KG1 (cell line): ENCODE measurements at places on chromosomes 16 and 17.

- no peak for DNase-seq
These were observed 30.0 kb downstream of the B9D1 start for GRCh38 chr17:19332371-19333131.

DNA sequence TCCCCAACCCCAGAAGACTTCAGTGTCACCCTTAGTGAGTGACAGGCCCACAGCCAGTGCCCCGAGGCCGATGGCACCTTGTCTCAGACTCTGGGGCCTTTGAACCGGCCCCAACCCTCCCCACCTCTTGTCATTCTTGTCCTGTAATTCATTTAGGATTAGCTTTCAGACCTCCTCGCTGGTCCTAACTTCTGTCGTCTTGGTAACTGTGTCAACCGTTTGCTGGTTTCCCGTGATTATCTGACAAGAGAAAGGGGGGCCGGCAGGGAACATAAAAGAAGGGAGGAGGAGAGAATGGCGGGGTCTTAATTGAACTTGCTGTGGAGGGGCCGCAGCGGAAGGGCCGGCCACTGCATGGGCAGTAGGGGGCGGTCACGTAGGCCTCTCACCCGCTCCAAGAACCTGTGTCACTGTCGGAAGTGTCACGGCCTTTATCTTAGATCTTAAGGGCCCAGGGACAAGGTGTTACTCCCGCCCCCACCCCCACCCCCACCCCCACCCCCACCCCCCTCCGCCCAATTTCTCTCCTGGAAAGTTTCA is 46.5 kb upstream of the GSE1 start:
- no peak for DNase-seq

DNA sequence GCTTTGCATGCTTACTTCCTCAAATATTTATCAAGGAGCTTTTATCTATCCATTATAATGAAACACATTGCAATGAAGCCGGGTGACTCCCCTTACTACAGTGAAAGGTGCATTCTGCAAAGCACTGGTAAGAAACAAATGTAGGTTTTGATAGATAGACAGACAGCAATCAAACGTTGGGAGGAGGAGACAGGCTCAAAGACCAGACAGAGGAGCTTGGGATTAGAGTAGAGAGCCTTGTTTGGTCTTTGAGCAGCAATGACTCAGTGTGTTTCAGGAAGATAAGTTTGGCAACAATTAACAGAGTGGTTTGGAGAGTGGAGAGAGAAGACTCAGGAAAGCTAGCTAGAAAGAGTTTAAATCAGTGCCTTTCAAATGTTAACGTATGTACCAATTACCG is 68.8 kb downstream of the ZNF18 start:
- DNase-seq: no peak

- no peak for DNase-seq
These were observed 2.7 kb upstream of the LASP1NB start for GRCh38 chr17:38922538-38923297.

GRCh38 chr16:88534638-88535190 is 35.5 kb upstream of the ZC3H18 start:
- DNase-seq: no peak

GRCh38 chr16:51971184-51971583 is 575.8 kb downstream of the TOX3 start:
- no peak for DNase-seq

DNA sequence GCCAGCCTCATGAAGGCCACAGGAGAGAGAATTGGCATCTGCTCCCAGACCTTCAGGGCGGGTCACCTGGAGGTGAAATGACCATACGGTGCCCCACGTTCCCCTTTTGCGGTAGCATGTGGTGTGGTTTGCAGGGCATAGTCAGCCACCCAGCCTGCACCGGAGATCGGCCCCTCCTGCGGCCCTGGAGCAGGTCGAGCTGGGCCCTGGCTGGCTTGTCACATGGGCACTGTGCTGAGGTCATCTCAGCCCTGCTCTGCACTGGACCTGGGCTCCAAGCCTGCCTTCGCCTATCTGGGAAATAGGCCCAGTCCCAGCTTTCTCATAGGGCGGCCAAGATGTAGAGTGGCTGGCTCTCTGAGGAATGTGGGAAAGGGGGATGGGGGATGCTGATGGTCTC is 16.2 kb downstream of the GSE1 start:
- DNase-seq: no peak

- DNase-seq: no peak
These were observed 5.5 kb downstream of the CACNB1 start for GRCh38 chr17:39191750-39192510.

GRCh38 chr17:32503251-32504165 is 16.7 kb downstream of the CDK5R1 start:
- DNase-seq: no peak

DNA sequence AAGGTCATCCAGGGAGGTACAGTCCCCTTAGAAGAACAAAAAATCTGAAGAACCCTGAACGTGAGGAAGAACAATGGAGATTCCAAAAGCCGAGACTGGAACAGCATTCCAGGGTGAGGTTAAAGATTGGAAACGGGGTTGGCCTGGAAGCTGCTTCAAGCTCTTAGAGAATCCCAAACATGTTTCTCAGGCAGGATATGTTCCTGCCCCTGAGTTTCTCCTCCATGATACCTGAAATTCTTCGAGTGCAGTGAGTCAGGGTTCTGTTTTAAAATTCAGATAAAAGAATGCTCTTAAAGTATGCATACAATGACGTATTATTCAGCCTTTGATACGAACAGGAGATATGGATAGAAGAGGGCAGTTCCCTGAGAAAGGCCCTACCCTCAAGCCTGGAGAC is 293.1 kb downstream of the HS3ST3B1 start:
- DNase-seq: no peak

- no peak for DNase-seq
These were observed 22.5 kb downstream of the HMOX2 start for GRCh38 chr16:4498546-4499195.

- no peak for DNase-seq
These were observed 117.2 kb upstream of the SALL1 start for GRCh38 chr16:51268237-51268636.
